Type B pancreatic cell (in vitro differentiated cells): ENCODE measurements at places on chromosomes 7 and 10.

- no peak for DNase-seq
Observed at GRCh38 chr7:23043441-23043840, 29.5 kb upstream of the HYCC1 start.

DNA sequence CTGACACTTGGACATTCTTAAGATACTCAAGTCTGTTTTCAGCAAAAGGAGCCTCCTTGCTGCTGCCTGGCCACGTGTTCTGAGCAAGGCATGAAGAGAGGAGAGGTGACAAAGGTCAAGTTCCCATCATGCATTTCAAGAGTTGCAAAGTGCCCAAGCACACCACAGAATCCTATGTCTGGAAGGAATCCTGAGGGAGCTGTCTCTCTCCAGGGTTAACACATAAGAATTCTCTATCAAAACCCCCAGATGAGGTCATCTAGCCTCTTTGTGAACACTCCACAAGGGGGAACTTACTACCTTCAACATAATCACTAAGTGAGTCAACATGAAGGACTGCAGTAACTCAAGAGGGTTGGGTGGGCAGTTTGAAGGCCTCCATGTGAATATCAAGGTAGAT, 155.5 kb downstream of the RNF216 start:
- no peak for DNase-seq

GRCh38 chr10:3193751-3194150, 21.2 kb upstream of the PITRM1 start:
- DNase-seq = no peak

DNA sequence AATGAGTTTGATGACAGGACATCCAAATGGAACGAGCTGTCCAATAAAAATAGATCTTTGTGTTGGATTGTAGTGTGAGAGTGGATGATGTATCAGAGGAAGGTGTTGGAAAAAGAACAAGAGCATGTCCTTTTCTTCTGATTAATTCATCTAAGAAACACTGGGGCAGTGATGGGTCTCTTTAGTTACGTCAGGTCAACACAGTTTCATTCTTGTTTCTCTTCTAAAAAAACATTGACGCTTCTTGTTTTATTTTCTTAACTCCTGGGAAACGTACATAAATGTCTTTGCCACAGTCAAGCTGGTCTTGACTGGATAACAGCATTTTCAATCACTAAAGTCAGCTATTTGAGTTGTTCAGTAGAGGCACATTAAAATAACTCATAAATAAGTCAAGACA, 67.0 kb downstream of the PPP1R9A start:
- no peak for DNase-seq

- DNase-seq = no peak
Observed at GRCh38 chr10:97865488-97865887, 15.8 kb downstream of the GOLGA7B start.

- no peak for DNase-seq
Observed at GRCh38 chr7:37385787-37386186, 62.9 kb downstream of the ELMO1 start.

DNA sequence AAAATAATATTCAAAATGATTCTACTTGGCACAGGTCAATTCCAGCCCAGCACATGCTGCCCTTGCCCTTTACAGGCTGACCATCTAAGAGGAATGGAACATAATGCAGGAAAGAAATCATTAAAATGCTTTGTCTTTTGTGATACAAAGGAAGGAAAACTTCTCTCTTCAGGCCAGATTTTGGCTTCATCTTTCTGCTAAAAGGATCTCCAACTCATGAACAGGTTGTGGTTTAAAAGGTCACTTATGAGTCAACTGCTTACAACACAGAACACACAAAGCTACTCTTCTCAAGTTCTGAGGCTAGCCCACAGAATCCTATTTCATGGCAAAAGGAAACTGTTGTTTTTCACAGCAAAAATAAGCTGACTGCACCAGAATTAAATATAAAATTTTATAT, 197.1 kb downstream of the DOCK4 start:
- no peak for DNase-seq

DNA sequence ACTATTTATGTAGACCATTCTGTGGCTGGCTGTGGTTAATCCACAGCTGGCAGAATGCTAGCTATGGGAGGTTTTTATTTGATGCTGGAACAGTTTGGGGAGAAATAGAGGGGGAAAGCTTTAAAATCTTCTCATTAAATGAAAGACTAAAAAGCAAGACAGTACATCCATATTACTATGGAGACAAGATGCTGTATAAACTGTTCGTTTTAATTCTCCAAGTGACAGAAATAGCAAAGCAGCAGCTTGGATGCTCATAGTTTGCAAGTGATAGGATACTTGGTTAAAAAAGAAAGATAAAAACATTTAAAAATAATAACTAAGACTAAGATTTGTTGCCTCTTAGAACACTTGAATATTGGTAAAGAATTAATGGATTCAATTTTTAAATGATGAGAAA, 304.9 kb upstream of the KAT6B start:
- no peak for DNase-seq

GRCh38 chr10:117533507-117534281, 8.9 kb upstream of the EMX2 start:
- DNase-seq = no peak

DNA sequence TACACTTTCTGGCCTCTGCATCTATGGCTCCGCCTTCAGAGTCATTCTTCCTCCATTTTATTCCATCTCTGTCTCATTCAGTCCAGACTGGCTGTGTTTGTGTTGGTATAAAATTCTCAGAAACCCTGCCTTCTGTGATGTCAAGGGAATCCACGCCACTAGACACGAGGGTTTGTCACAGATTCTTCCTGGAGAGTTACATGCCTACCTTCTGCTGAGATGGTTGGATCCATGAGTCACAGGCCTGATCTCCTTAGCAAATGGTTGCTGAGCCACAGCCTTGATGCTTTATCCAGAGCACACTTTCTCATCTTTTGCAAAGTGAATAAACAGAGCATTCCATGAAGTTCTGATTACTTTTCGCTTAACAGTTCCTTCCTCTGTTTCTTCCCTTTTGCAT, 35.9 kb upstream of the TSPAN33 start:
- DNase-seq = no peak

DNA sequence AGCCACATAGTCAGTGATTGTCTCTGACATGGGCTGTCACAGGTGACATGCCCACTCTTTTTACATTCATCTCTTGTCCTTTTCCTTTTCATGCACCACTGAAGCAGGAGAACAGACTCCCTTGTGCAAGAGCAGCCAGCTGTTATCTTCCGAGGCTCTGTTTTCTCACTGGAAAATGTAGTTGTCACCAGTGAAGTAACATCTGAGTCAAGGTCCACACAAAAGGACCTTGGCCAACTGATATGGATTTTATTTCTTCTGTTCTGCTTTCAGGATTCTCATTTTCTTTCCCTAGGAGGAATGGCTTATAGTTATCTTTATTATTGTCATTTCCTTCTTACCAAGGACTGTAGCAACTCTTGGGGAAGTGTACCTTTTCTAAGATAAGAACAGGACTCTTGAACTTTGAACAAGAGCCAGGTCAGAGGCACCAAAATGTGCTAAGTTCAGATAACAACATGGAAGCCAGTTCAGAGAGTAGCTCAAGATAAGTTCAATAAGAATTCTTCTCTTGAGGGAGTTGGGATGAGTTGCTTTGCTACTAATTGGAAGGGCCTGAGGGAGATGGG, 22.7 kb downstream of the AVPI1 start:
- no peak for DNase-seq

- DNase-seq = no peak
Observed at GRCh38 chr10:56622335-56622973, 261.4 kb upstream of the ZWINT start.

- no peak for DNase-seq
Observed at GRCh38 chr10:50641626-50642025, 17.9 kb upstream of the SGMS1 start.

- DNase-seq = no peak
Observed at GRCh38 chr10:119191881-119192280, 13.3 kb upstream of the PRDX3 start.

DNA sequence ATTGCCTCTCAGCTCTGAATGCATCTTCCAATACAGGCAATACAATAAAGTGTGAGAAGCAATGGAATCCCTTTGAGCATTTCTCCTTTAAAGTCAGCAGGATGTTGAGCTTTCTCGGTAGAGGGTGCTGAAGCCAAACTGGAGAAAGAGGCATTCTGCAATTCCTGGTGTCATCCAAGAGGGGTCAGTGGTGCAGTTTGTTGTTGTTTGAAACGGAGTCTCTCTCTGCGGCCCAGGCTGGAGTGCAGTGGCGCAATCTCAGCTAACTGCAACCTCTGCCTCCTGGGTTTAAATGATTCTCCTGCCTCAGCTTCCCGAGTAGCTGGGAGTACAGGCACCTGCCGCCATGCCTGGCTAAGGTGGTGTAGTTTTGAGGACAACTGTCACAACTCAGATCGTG, 486.5 kb downstream of the CALN1 start:
- DNase-seq = no peak

GRCh38 chr10:128016423-128017060, 109.6 kb downstream of the PTPRE start:
- no peak for DNase-seq

- no peak for DNase-seq
Observed at GRCh38 chr7:22181663-22182062, 175.3 kb downstream of the RAPGEF5 start.

- no peak for DNase-seq
Observed at GRCh38 chr10:129253865-129254179, 213.2 kb upstream of the MGMT start.

- DNase-seq = no peak
Observed at GRCh38 chr10:103605359-103606096, 112.0 kb downstream of the NEURL1 start.

DNA sequence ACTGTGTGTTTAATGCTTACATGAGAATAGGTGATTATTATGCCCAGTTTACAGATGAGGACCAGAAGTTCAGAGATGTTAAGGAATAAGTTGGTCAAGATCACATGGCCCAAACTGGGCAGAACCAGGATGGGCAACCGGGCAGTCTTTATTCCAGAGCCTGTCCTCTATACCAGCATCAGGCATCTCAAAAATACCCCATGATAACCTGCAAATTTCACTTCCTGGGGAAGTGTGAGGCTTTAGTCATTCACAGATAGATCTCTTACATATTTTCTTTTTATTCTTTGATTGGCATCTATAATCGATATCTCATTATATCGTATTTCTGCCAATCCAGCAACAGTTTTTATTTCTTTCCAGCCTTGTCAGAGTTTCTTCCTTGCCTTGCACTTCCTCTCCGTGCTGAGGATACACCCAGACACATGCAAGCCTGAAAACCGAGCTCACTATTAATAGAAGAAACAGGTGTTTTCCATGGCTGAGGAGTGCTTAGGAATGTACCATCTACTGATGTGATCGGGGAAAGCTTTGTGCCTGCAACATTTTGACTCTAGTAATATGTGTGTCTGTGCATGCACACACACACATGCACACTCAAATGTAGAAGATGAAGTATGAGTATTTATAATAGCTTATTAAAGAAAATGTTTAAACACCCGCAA, 82.4 kb downstream of the CREM start:
- DNase-seq = no peak

- no peak for DNase-seq
Observed at GRCh38 chr10:79116801-79117723, 48.3 kb downstream of the ZMIZ1 start.

GRCh38 chr10:45040921-45041542, 40.3 kb downstream of the ZNF22 start:
- no peak for DNase-seq

GRCh38 chr7:77759294-77759889, 38.8 kb downstream of the TMEM60 start:
- DNase-seq = no peak

GRCh38 chr7:92088266-92088665, 46.0 kb downstream of the CYP51A1 start:
- no peak for DNase-seq

DNA sequence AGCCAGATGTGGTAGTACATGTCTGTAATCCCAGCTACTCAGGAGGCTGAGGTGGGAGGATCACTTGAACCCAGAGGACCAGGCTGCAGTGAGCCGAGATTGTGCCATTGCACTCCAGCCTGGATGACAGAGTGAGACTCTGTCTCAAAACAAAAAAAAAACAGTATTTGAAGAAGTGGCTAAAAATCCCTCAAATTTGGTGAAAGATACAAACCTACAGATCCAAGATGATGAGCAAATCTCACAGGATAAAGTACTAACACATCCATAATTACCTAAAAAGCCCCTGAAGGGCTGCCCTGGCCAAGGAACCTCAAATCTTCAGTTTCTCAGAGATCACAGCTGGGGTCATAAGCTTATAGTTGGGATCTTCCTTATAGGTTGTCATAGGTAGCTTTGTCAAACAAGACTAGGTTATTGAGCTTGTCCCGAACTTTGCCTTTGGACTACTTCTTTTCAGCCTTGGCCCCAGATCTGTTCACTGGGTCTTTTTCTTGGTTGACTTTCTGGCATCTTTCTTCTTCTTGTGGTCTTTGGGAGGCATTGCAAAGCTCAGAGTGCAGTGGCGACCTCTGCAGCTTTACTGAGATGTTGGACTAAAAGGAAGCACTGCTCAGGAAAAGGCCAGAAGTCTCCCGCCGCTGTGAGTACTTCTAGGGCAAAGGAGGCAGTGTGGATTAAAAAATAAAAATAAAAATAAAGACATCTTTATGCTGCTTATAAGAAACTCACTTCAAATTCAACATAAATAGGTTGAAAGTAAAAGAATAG, 28.6 kb upstream of the SAR1A start:
- no peak for DNase-seq

GRCh38 chr7:151891182-151891581, 14.3 kb upstream of the PRKAG2 start:
- no peak for DNase-seq

GRCh38 chr7:151866761-151867655, 9.9 kb downstream of the PRKAG2 start:
- no peak for DNase-seq

- no peak for DNase-seq
Observed at GRCh38 chr10:6056411-6057135, 5.6 kb downstream of the IL2RA start.

DNA sequence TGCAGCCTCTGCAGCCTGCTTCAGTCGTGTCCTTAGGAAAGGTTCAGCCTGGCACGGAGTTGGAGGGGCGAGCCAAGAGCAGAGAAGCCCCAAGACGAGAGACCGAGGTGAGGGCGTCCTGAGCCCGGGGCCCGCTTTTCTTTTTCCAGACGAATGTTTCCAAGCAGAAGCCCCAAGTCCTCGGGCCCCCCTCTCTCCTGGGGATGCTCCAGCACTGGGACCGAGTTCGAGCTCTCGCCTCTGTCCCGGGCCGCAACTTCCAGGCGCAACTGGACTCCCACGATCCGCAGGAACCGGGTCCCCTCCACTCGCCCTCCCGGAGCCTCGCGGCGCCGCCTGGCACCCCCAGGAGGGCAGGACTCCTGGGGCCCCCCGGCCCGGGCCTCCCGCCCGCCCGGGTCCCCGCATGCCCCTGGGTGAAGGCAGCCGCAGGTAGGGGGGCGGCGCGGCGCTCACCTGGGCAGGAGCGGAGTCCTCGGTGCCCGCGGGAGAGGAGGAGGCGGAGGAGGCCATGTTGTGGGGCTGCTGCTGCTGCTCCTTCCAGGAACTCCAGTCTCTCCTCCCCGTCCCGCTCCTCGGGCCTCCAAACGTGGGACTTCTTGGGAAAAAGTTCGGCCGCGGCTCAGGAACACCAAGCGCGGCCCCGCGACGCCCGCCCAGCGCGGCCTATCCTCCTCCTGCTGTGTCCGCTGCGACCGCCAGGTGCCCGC, 45.3 kb upstream of the CDK1 start:
- DNase-seq = peak; percentile 78

- no peak for DNase-seq
Observed at GRCh38 chr10:1107679-1108078, 51.5 kb downstream of the WDR37 start.
